IMR-90 (cell line): ENCODE measurements at places on chromosomes 1 and 21. TPM values are rescaled to one million over a fixed set of nuclear protein-coding genes. Genes with fewer than 3 reads are reported as not detected.
A peak's percentile ranks its signal among the peaks of the same experiment; 100 is the strongest.

PARP1 gene
- 96.7 and 105 TPM in 2 replicates for total RNA-seq

DNA sequence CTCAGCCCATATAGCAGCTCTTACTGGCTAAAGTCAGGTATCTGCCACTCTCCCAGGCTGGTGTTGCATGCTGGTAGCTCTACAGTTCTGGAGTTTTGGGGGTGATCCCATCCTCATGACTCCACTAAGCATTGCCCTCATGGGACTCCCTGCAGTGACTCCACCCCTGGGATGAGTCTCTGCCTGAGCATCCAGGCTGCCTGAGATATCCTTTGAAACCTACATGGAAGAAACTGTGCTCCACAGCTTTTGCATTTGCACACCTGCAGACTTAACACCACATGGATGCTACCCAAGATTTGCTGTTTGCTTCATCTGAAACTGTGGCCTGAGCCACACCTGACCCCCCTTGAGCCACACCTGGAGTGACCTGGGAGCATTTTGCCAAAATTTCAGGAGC lies 226.4 kb downstream of the C1orf94 start:
- H3K4me3 ChIP-seq, result no peak overlapping the region
- no peak for DNase-seq
- H3K27me3 ChIP-seq, result no peaks in the 10 kb centered on the region
- no peak overlapping the region for H3K27ac ChIP-seq

DNA sequence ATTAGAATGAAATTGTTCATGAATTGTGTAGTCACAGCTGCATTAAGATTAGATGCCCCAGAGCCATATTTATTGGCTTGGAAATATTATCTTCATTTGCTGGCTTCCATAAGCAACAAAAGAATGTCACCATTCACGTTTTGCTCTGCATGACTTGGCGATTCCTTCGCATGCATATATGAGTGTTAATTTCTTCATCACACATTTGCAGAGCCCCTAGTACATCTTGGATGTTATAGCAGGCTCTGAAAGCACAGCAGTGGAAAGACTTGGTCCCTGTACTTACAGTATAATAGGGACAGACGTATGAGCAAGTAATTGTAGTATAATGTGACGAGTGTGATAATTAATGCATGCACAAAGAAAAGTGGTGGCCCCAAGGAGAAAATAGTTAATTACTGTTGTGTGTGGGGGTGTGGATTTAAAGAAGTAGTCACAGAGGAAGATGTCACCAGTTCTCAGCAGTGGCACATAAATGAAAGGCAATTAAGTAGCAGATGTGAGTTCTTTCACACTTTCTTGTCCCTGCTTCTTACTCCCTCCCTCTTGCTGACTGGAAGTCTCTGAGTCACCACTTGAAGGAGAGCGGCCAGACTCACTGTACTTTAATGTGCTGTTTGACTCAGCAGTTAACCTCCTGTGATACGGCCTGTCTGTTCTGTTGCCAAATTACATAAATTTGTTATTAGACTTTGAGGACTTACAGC lies 21.0 kb downstream of the S100A10 start:
- no peak overlapping the region for H3K4me3 ChIP-seq
- peak; percentile 87 for DNase-seq
- no peaks in the 10 kb centered on the region for H3K36me3 ChIP-seq

KRTAP19-1 gene
- total RNA-seq, result not detected in 2 replicates

ZNF691 gene
- 13.6 and 15.3 TPM in 2 replicates for total RNA-seq

- no peak overlapping the region for H3K4me3 ChIP-seq
- no peaks in the 10 kb centered on the region for H3K27me3 ChIP-seq
- H3K4me1 ChIP-seq, result no peaks in the 10 kb centered on the region
- H3K36me3 ChIP-seq, result no peaks in the 10 kb centered on the region
Observed at GRCh38 chr1:209703834-209704504, 677 bp upstream of the HSD11B1 start.

SLFNL1 gene
- total RNA-seq, result under 0.01 TPM in 2 replicates

- peaks cover 5% of the 10 kb centered on the region for H3K4me1 ChIP-seq
- H3K36me3 ChIP-seq, result no peaks in the 10 kb centered on the region
- H3K27ac ChIP-seq, result peak within 1 kb of the TSS; percentile 58
- H3K27me3 ChIP-seq, result peaks cover 1% of the 10 kb centered on the region
Observed at GRCh38 chr1:204072931-204073836, at the start of gene SOX13. Gene SOX13 (plus strand): TSS chr1:204073115. CDS start chr1:204112916, 39,801 bp downstream.

ALG14 gene
- total RNA-seq, result 1.4 and 2.0 TPM in 2 replicates

- peak; percentile 76 for DNase-seq
- H3K4me3 ChIP-seq, result no peak overlapping the region
- no peak overlapping the region for H3K27ac ChIP-seq
- H3K36me3 ChIP-seq, result no peaks in the 10 kb centered on the region
- peaks cover 3% of the 10 kb centered on the region for H3K4me1 ChIP-seq
Observed at GRCh38 chr1:28104866-28105467, 16.6 kb upstream of the EYA3 start.

DNA sequence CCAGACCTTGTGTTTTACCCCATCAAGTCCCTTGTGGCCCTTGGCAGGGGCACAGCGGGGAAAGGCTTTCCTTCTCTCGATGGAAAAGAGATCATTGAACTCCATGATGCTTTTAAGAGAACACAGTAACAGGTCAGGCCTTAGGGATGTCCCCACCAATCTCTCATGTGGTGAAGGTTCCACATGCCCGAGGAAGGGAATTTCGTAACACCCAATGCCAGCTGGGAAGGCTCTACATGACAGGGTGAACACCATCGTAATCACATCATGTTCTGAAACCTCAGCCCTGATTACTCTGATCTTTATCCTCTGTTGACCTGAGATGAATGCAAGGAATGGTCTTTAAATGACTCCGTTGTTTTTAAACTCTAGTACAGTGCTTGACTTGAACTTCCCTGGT lies 105.5 kb upstream of the SPAG17 start:
- no peaks in the 10 kb centered on the region for H3K36me3 ChIP-seq
- H3K4me1 ChIP-seq, result no peaks in the 10 kb centered on the region
- DNase-seq, result no peak
- H3K27ac ChIP-seq, result no peak overlapping the region

DNA sequence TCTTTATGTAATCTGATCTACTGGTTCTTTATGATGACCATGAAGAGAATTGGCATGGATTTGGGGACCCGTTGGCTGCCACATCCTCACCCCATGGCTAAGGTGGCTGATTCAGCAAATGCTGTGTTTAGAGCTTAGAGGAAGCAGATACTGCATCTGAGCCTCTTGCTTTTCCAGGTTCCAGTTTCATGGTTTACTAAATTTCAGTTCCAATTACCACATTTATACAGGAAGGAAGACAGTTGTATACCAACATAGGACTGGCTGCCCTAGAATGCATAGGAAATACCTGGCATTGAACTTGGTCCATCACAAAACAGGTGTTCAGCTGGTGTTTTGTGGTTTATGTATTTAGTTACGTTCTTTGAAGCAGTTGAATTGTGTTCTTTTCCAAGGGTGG lies 107.1 kb downstream of the ST3GAL3 start:
- no peaks in the 10 kb centered on the region for H3K27me3 ChIP-seq
- H3K27ac ChIP-seq, result no peak overlapping the region
- peaks cover 15% of the 10 kb centered on the region for H3K36me3 ChIP-seq

DNA sequence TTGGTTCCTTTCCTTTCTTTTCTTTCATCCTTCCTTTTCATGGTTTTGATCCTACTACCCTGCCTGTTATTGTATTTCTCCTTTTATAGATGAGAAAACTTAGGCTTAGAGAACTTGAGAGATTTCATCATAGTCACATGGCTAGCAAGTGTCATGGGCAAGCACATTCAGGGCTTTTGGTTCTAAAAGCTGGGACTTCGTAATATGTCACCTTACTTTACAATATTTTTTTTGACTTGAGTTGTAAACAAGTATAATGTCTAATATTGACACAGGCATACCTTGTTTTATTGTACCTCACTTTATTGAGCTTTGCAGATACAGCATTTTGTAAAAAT lies 70.7 kb downstream of the MTR start:
- H3K4me3 ChIP-seq, result no peak overlapping the region
- peaks cover 11% of the 10 kb centered on the region for H3K36me3 ChIP-seq

GRCh38 chr1:160868141-160868540 lies 5.5 kb upstream of the CD244 start:
- no peaks in the 10 kb centered on the region for H3K4me1 ChIP-seq
- H3K36me3 ChIP-seq, result no peaks in the 10 kb centered on the region

GRCh38 chr1:193281894-193282293 lies 95.5 kb upstream of the B3GALT2 start:
- no peaks in the 10 kb centered on the region for H3K27me3 ChIP-seq
- H3K4me1 ChIP-seq, result peaks cover 4% of the 10 kb centered on the region
- no peak overlapping the region for H3K4me3 ChIP-seq

DNA sequence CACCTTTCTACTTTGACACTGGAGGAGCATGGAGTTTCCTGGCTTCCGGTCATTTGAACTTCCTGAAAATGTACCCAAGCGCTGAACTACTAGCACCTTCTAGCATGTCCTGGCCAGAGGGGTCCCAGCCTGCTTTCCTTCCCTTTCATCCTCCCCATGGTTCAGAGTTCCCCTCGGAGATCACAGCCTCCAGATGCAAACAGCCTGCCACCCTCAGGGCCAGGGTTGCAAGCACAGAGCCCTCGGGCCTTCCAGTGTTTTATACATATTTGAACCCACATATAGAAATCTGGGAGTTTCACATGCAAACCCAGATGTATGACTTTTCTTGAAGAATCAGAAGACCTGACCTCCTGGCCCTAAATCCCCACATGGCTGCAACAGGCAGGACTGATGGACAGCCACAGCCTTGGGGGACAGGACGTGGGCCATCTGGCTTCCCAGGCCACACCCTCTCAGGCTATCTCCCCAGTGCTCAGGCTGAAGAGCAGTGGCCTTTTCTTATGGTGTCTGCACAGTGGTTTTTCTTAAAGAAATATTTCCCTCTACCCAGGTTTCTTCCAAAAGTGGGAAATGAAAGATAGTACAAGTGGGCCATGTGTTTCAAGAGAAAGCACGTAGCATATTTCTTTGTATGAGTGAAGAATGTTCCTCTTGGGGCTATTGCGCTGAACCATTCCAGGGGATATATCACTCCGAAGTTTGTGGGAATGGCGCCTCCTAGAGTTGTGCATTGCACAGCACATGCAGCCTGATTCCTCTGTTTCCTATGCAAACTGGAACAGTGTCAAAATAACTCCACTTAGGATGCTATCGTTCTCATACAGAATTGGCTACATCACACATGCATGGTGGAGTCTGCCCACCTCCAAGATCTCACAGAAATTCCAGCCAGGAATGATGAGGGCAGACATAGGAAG lies 232.0 kb upstream of the VAMP3 start:
- H3K4me3 ChIP-seq, result no peak overlapping the region
- no peak overlapping the region for H3K27ac ChIP-seq
- no peaks in the 10 kb centered on the region for H3K27me3 ChIP-seq
- no peak for DNase-seq
- H3K4me1 ChIP-seq, result no peaks in the 10 kb centered on the region

CRP gene
- not detected in 2 replicates for total RNA-seq

PUM1 gene
- total RNA-seq, result 71.9 and 137 TPM in 2 replicates

- H3K27ac ChIP-seq, result no peak overlapping the region
- DNase-seq, result no peak
- no peak overlapping the region for H3K4me3 ChIP-seq
- H3K36me3 ChIP-seq, result peaks cover 9% of the 10 kb centered on the region; the same call in 1 of the 2 replicates
- H3K4me1 ChIP-seq, result peaks cover 18% of the 10 kb centered on the region
- H3K27me3 ChIP-seq, result no peaks in the 10 kb centered on the region
Observed at GRCh38 chr1:20974951-20975350, 187.8 kb upstream of the HP1BP3 start.
